ENCODE measurements at places on chromosomes 7 and 10.

GRCh38 chr10:127945341-127945758 lies 38.4 kb downstream of the PTPRE start:
- DNase-seq: no peak

DNA sequence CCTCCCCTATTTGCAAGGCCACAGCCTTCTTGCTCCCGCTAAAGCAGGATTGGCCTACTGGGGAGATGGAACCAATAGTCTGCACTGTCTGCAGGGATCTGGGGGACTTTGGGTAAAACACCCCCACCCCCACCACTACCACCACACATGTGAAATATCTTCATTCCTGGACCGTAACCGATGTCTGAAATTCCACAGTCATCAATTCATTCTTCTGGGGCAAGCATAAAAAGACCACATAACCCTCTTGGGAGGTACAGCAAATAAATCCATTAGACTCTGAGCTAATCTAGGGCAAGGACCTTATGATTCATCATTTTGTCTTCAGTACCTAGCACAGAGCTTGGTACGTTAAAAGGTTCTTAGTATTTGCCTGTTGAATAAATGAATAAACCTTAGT lies 307.8 kb downstream of the GPAM start:
- no peak for DNase-seq

DNA sequence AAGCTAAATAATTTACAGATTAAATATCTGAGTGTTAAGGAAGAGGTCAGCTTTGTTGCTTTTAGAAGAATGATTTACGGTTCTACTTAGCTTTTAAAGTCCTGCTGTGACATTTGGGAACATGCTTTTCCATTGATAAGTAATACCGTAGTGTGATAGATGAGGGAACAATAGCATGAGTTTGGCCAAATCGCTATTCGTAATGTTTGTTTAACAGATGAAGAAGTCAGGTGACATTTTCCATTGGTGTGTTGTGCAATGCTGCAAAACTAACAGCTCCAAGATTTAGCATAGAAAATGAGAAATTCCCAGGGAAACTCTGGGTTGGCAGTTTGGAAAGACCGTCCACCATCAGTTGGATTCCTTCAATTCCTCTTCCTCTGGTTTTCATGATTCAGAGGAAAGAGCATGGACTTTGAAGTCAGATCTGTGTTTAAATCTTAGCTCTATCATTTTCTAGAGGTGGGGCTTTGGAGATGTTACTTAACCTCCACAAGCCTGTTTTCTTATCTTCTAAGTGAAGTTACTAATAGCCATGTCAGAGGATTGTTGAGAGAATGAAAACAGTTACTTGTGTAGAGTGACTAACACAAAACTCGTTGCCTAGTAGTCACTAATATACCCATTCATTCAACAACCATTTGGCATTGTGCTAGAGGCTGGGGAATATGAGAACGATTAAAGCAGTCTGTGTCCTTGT lies 140.4 kb upstream of the BMPER start:
- no peak for DNase-seq

DNA sequence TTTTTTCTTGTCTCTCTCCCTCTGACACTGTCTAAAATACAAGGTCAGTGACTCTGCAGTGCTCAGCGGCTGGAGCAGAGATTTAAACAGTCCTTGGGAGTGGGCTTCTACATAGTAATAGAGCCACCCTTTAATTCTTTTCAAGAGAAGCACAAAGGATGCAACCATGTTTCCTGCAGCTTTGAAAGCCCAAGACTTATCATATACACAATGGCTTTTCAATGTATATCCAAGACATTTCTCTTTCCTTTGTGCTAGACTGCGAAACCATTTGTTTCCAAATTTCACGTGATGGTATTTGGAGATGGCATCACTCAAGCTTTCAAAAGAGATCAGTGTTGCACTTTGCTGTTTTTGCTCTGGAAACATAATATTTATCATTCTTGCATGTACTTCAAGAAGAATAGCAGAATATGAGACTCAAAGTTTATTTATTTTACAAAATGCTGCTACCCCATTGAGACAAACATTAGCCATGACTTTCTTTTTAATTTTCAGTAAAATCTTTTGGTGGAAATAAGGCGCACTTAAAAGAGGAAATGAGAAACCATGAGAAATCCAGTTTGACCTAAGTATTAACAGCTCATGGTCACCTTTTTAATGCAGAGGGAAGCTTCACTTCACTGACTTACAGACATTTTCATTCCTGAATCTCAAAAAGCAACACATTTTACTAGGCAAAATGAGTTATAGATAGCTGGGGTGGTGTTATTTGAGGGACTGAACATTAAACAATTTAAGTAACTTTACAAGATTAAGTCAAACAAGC lies 76.6 kb downstream of the SEMA3C start:
- DNase-seq: peak; percentile 11

DNA sequence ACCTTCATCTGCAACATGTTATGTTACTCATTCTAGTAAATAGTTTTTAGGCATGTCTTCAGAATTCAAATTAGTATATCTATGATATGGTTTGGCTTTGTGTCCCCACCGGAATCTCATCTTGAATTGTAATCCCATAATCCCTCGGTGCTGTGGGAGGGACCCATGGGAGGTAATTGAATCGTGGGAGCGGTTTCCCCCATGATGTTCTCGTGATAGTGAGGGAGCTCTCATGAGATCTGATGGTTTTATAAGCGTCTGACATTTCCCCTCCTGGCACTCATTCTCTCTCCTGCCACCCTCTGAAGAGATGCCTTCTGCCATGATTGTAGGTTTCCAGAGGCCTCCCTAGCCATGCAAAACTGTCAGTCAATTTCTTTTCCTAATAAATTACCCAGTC lies 20.4 kb upstream of the GPR37 start:
- DNase-seq: no peak
